AML-193 (cell line): ENCODE measurements at places on chromosomes 3 and 15.
A peak's percentile ranks its signal among the peaks of the same experiment; 100 is the strongest.

DNA sequence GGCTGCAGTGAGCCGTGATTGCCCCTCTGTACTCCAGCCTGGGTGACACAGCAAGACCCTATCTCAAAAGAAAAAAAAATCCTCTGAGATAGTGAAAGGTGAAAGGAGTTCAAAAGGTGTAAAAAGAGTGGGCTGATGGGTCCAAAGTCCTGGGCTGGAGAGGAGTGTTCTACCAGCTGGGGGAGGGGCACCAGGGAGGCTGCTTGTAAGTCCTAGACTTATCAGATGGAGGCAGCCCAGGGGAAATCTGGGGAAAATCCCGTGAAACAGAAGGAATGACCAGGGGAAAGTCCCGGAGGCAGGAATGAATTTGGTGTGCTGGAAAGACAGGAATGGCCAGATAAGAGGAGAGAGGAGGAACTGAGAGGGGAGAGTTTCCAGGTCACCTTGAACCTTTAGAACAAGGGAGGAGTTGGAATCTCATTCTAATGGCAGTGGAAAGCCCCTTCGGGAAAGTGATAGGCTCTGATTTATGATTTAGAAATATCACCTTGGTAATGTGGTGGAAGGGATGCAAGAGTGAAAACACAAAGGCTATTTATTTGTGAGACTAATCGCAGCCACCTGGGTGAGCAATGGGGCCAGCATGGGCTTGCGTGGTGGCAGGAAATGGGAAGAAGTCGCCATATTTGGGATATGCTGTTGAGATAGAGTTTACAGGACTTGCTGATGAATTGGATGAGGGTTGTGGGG is 23.4 kb upstream of the PPP4R2 start:
- no peak for DNase-seq

- no peak for DNase-seq
Measured at GRCh38 chr3:38994251-38994650, 57.5 kb downstream of the SCN11A start.

GRCh38 chr3:127671523-127672428 is 976 bp upstream of the ABTB1 start:
- DNase-seq, result peak; percentile 33

GRCh38 chr3:177371888-177372287 is 174.6 kb upstream of the TBL1XR1 start:
- no peak for DNase-seq

DNA sequence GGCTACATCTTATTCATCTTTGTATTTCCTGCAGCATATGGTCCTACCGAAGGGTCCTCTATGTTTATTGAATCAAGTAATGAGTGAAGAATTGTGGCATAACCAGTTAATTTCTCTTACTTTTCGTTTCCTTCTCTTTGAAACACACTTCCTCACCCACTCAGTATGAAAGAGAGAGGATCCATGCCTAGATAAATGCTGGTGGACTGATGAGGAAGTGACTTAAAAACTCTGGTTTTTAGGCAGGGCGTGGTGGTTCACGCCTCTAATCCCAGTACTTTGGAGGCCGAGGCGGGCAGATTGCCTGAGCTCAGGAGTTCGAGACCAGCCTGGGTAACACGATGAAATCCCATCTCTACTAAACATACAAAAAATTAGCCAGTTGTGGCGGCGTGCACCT is 2.2 kb upstream of the MB21D2 start:
- no peak for DNase-seq

GRCh38 chr15:47432826-47433225 is 284.5 kb upstream of the SEMA6D start:
- DNase-seq, result no peak

GRCh38 chr3:74550686-74551085 is 63.8 kb downstream of the CNTN3 start:
- no peak for DNase-seq

- DNase-seq, result no peak
Measured at GRCh38 chr3:51819709-51820406, 40.8 kb upstream of the IQCF6 start.

DNA sequence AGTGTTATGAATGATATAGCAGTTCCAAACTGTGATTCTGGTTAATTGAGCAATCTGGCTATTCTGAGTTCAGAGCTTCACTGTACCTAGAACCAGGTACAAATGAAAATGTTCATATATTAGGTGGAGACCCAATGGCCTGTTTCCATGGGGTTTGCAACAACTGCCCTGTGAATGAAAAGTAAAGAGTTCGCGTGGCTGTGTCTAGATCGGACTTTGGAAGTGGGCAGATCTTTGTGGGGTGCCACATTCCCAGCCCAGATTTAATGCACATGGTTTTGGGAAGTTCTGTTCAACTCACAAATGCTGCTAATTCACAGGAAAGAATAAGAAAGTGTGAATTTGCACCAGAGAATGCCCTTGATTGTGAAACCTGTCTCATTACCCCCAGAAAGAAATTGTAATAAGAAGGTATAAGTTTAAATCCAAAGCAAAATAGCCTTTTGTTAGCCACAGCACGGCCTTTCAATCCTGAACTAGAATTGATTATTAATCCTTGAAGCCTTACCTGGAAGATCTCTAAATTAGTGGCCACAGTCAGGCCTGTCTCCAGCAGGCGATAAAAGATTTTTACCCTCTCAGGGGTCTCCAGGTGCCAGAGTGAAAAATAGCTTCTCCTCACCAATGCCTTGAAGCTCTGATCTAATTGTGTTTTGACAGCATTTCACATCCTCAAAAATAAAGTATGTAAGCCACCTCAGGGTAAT is 22.6 kb downstream of the WHAMM start:
- no peak for DNase-seq

GRCh38 chr3:190513409-190514370 is at the start of gene IL1RAP:
Gene IL1RAP, plus strand, starts transcription at chr3:190514085. Its CDS starts 50,205 bp downstream, at chr3:190564290.
- DNase-seq, result peak; percentile 100

DNA sequence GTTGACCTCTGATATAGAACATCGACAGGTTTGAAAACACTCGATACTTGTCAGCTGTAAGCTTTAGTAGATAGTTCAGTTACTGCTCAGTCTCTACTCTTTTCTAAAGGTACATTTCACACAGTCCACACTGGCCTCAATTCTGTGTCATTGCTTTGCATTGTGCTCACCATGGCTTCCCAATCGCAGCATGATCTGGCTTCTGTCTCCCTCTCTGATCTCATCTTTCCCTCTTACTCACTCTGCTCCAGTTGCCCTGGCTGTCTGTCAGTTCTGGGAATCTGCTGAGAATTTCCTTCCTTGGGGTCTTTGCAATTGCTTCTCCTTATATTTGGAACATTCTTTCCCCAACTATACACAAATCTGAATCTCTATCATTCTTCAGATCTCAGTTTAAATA is 80.6 kb downstream of the GTF2E1 start:
- no peak for DNase-seq

DNA sequence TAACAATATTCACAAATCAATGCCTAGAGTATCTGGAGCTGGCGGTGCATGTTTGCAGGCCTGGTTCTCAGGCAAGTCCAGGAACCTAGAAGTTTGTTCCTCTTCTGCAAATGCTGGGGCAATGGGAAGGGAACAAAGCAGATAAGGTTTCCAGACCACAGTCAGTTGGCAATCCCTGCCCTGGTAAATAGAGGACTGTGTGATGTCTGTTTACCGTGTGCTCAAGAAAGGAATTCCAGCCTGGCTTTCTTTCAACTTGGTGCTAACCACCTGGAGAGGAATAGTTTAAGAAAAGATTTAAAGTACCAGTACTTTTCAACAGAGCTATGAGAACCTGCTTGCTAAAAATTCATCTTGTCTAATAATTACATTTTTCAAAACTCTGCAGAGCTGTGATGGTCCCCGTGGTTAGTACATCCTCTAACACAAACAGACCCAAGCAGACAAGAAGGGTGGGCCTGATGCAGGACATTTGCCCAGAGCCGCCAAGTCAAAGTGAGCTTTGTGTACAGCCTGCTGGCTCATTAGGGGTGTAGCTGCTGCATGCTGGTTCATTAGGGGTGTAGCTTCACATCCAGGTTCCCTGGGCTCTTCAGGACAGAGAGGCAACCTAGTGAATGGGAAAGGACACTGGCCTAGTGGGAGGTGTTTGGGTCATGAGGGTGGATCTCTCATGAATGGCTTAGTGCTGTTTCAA is 220.5 kb downstream of the SQOR start:
- no peak for DNase-seq

- no peak for DNase-seq
Measured at GRCh38 chr15:47401427-47401826, 315.9 kb upstream of the SEMA6D start.

GRCh38 chr15:27782125-27782524 is 317.0 kb downstream of the OCA2 start:
- no peak for DNase-seq
